ENCODE measurements at places on chromosomes 13 and 19.

DNA sequence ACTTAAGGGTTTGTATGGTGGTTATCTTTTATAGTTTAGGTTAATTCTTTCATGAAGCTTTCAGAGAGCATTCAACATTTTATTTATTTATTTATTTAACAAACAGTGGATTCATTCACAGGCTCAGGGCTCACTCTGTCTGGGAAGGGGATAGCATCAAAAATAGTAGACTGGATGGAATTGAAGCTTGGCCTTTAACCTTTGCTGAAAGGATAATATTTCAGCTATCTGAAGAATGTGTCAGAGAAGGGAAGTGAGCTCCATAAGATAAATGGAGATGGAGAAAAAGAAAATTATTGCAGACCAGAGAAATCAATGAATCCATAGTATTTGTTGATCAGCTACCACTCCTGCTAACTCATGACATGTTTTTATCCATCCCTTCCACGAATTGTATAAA is 305.6 kb downstream of the COG6 start:
- no peak overlapping the region for H3K27ac ChIP-seq
- H3K36me3 ChIP-seq, result no peaks in the 10 kb centered on the region
- no peaks in the 10 kb centered on the region for H3K27me3 ChIP-seq
- no peaks in the 10 kb centered on the region for H3K4me1 ChIP-seq
- DNase-seq, result no peak
- no peak overlapping the region for H3K4me3 ChIP-seq

DNA sequence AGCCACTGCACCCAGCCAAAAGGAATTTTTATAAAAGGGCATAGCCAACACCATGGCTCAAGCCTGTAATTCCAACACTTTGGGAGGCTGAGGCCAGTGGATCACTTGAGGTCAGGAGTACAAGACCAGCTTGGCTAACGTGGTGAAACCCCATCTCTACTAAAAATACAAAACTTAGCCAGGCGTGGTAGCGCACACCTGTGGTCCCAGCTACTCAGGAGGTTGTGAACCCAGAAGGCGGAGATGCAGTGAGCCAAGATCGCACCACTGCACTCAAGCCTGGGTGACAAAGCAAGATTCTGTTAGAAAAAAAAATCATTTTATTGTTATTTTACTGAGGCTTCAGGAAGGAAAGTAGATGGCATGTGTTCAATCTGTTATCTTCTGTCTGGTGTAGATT is 31.3 kb upstream of the FOXO1 start:
- H3K36me3 ChIP-seq, result no peaks in the 10 kb centered on the region
- no peak for DNase-seq
- no peaks in the 10 kb centered on the region for H3K4me1 ChIP-seq
- no peaks in the 10 kb centered on the region for H3K27me3 ChIP-seq
- no peak overlapping the region for H3K27ac ChIP-seq
- no peak overlapping the region for H3K4me3 ChIP-seq

- H3K4me3 ChIP-seq, result no peak overlapping the region
- peaks cover 19% of the 10 kb centered on the region for H3K4me1 ChIP-seq
- no peaks in the 10 kb centered on the region for H3K36me3 ChIP-seq
- H3K27ac ChIP-seq, result no peak overlapping the region
- no peak for DNase-seq
Observed at GRCh38 chr13:40681341-40682146, 15.1 kb upstream of the FOXO1 start.

- DNase-seq, result no peak
- H3K4me1 ChIP-seq, result no peaks in the 10 kb centered on the region
Observed at GRCh38 chr13:101019126-101019525, 344.5 kb upstream of the TMTC4 start.

- no peak for DNase-seq
- no peak overlapping the region for H3K4me3 ChIP-seq
- no peak overlapping the region for H3K27ac ChIP-seq
- H3K4me1 ChIP-seq, result no peaks in the 10 kb centered on the region
- no peaks in the 10 kb centered on the region for H3K27me3 ChIP-seq
Observed at GRCh38 chr13:68030152-68030809, 800.1 kb upstream of the PCDH9 start.

DNA sequence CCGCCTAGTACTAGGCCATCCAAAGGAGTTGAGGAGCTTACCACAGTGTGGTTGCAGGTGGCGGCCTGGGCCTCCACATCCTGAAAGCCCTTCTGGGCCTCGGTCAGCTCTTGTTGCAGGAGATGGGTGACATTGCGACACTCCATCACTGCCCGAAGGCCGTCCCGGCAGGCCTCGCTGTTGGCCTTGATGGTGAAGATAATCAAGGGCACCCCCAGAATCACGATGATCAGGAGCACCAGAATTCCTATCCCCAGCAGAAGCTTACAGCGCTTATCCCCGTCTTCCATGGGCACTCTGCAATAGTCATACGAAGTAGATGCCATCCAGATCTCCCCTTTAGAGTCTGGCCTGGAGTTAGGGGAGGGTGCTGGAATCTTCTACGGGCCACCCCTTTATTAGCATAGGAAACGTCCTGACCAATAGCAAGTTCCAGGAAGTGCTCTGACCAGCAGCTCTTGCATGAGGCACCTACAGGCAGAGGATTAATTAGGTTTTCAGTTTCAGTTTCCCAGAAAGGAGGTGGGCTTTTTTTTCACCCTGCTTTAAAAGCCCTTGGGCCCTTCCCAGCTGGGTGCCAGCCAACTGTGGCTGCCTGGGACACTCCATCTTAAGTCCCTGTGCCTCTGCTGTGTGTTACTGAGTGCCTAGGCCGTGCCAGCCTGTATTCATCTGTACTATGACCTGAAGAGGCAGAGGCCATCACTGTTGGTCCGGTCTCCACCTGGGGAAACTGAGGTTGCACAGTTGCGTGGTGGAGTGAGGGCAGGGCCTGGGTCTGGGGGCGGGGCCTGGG is at the start of gene BST2:
Gene BST2, minus strand, starts transcription at position 381 of the 796 bp plus-strand sequence. Its CDS starts 55 bp downstream, at position 326.
- H3K36me3 ChIP-seq, result no peaks in the 10 kb centered on the region
- H3K27me3 ChIP-seq, result no peaks in the 10 kb centered on the region
- peak; percentile 20 for DNase-seq
- H3K4me1 ChIP-seq, result peaks cover 22% of the 10 kb centered on the region
- peak within 1 kb of the TSS; percentile 70 for H3K4me3 ChIP-seq

DNA sequence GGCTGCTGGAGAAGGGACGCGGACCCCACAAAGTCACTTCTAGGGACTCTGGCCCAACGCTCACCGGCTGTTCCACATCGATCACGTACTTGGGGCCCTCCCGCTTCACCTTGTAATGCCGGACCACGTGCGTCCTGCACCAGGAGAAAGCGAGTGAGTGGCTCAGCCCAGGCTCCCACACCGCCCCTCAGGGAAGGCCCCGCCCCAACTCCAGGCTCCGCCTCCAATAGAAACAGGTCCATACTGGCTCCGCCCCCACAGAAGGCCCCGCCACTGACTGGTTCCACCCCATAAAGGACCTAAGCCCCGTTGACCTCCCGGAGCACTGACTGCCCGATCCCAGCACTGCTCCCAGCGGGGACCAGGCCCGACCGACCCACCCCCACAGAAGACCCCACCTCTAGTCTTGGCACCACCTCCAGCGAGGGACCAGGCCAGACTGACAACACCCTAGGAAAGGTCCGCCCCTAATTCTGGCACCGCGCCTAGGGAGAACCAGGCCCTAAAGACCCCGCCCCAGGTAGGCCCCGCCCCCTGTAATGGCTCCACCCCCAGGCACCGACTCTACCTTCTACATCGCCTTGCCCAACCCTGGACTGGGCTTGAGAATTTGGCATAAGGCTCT is 11.3 kb downstream of the STAP2 start:
- peaks cover 18% of the 10 kb centered on the region for H3K4me1 ChIP-seq
- no peak overlapping the region for H3K27ac ChIP-seq
- H3K4me3 ChIP-seq, result peak overlapping the region; percentile 75
- no peaks in the 10 kb centered on the region for H3K36me3 ChIP-seq
- no peaks in the 10 kb centered on the region for H3K27me3 ChIP-seq

DNA sequence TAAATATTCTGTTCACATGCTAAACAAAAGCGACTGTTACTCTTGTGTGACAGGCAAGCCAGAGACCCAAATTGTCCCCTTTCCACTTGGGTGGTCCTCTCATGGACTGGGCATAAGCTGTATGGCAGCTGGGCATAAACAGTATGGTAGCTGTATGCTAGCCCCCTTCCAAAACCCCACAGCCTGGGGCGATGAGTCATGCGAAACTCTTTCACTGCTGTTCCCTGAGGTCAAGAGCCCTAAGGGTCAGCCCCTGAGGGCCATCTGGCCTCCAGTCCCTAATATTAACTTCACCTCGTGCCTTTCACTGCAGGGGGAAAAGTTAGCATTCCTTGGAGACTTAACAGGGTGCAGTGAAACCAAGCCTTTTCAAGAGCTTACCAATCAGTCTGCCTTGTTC is 45.6 kb upstream of the ZNF562 start:
- H3K4me3 ChIP-seq, result no peak overlapping the region
- H3K27me3 ChIP-seq, result no peaks in the 10 kb centered on the region
- no peaks in the 10 kb centered on the region for H3K36me3 ChIP-seq
- no peak for DNase-seq
- no peaks in the 10 kb centered on the region for H3K4me1 ChIP-seq

DNA sequence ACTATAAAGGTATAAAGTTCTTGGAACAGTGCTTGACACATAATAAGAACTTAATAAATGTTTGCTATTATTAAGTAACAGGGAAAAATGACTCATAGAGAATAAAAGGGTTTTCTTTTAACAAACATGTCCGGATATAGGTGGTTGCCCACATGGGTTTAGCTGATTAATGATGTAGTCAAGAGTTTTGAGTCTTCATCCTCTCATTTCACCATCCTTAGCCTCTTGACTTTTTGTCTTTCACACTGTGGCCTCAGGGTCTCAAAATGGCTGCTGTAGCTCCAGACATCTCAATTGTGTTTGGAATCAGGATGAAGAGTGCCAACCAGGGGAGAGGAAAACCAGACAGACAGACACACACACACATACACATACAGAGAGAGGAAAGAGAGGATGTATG is 97.9 kb downstream of the HSPH1 start:
- no peaks in the 10 kb centered on the region for H3K27me3 ChIP-seq
- no peaks in the 10 kb centered on the region for H3K4me1 ChIP-seq
- no peak for DNase-seq
- H3K4me3 ChIP-seq, result no peak overlapping the region
- no peaks in the 10 kb centered on the region for H3K36me3 ChIP-seq

DNA sequence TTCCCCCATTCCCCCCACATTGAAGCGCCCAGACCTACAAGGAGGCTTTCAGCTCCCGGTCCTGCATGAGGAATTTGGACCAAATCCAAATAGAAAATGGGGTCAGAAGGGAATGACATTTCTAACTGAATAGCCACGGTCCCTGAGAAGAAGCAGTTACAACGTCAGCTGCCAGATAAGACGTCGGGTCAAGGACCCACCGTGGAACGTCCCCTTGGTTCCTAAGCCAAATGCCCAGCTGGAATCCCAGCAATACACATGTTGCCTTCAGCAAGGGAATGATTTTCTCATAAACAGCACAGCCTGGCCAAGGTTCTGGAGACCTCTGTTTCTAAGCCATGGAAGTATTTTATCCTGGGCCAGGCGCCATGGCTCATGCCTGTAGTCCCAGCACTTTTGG is 109.1 kb upstream of the PEG3 start:
- DNase-seq, result no peak
- H3K4me3 ChIP-seq, result no peak overlapping the region
- no peaks in the 10 kb centered on the region for H3K27me3 ChIP-seq
- H3K27ac ChIP-seq, result no peak overlapping the region

DNA sequence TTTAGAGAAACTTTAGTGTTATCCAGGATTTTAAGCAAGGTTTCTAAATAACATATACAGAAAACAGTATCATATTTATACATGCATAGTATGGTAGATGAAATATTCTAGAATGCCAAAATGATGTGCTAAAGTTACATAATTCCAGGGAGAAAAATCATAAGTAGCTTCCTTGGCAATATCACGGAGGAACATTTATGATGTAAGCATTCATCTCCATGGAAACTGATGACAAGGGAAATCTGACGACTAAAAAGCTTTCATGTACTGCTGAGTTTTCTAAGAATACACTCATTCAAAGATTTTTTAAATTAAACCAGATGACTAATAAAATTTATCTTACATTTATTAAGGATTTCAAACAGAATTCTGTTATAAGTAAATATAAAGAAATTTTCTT is 4.7 kb downstream of the TEX30 start:
- H3K27me3 ChIP-seq, result no peaks in the 10 kb centered on the region
- H3K4me1 ChIP-seq, result peaks cover 8% of the 10 kb centered on the region
- no peak for DNase-seq
- H3K4me3 ChIP-seq, result no peak overlapping the region

- peaks cover 9% of the 10 kb centered on the region for H3K4me1 ChIP-seq
- no peaks in the 10 kb centered on the region for H3K27me3 ChIP-seq
- no peak overlapping the region for H3K4me3 ChIP-seq
- H3K27ac ChIP-seq, result no peak overlapping the region
Observed at GRCh38 chr13:112576768-112577167, 11.2 kb downstream of the TUBGCP3 start.

GRCh38 chr13:25756251-25756650 is 295.6 kb downstream of the SHISA2 start:
- H3K4me1 ChIP-seq, result peaks cover 20% of the 10 kb centered on the region
- H3K4me3 ChIP-seq, result no peak overlapping the region
- no peaks in the 10 kb centered on the region for H3K36me3 ChIP-seq
- DNase-seq, result no peak

- DNase-seq, result no peak
- H3K27ac ChIP-seq, result no peak overlapping the region
- no peak overlapping the region for H3K4me3 ChIP-seq
- H3K36me3 ChIP-seq, result no peaks in the 10 kb centered on the region
Observed at GRCh38 chr13:61831026-61831425, 415.4 kb upstream of the PCDH20 start.

DNA sequence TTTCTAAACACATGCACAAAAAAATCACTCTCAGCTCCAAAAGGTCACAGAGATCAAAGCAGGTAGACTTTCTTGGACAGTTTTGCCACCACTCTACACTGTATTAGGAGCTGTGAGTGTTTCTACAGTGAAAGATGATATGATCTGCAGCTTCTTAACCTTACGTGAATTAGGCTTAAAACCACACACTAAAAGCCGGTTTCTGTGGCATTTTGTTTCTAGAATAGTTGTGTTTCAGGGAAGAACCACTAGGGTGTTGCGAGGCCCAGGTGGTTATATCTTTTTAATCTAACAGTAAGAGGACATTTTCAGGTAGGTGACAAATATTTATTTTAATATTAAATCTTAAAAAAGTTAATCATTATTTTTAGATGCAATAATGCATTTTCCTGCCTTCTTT is 216.4 kb downstream of the KLF5 start:
- no peaks in the 10 kb centered on the region for H3K27me3 ChIP-seq
- no peak overlapping the region for H3K4me3 ChIP-seq
- DNase-seq, result no peak
- no peaks in the 10 kb centered on the region for H3K36me3 ChIP-seq
- H3K4me1 ChIP-seq, result peaks cover 7% of the 10 kb centered on the region
- peak overlapping the region; percentile 18 for H3K27ac ChIP-seq

GRCh38 chr13:110405597-110406450 is 98.7 kb downstream of the COL4A2 start:
- peaks cover 92% of the 10 kb centered on the region for H3K4me1 ChIP-seq
- H3K27me3 ChIP-seq, result no peaks in the 10 kb centered on the region
- no peak for DNase-seq

GRCh38 chr13:39379667-39380655 is 223.0 kb downstream of the LHFPL6 start:
- no peak overlapping the region for H3K4me3 ChIP-seq
- H3K4me1 ChIP-seq, result peaks cover 41% of the 10 kb centered on the region
- H3K27me3 ChIP-seq, result no peaks in the 10 kb centered on the region
- H3K36me3 ChIP-seq, result no peaks in the 10 kb centered on the region

- peak overlapping the region; percentile 9 for H3K4me3 ChIP-seq
- no peak for DNase-seq
- H3K27me3 ChIP-seq, result no peaks in the 10 kb centered on the region
Observed at GRCh38 chr19:2542341-2543069, 66.6 kb downstream of the GADD45B start.

Measured in thoracic aorta (tissue), 2 donors.